EL (cell line): ENCODE measurements at places on chromosomes 7 and 10.

DNA sequence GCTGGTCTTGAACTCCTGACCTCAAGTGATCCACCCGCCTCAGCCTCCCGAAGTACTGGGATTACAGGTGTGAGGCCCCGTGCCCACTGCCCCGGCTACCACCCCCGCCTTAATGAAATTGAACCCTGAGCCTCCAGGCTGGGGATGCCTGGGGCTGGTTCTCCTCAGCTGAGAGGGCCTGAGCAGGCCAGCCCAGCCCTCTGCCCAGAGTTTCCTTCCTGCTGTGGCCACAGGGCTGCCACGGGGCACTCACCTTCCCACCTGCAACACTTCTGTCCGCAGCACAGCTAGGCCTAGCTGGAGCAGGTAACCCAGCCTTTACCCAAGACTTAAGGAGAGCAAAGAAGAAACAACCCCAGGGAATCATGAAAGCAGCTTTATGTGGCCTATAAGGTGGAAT, 78.1 kb upstream of the ANLN start:
- no peak for DNase-seq

DNA sequence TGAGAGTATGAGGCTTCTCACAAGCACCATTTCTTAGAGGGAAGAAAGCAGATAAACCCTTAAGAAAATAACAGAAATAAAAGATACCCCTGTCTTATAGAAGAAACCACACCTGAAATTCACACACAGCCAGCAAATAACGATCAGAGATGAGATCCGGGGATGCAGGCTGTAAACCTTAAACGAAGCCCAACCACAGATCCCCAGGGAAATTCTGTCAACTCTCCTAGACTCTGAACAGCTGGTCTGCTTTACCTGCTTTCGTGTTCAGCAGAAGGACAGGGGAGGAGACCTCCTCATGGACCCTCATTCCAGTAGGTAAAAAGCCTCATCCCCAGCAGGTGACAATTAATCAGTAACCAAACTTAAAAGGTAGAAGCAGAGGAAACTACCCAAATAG, 45.0 kb downstream of the VOPP1 start:
- DNase-seq = no peak

DNA sequence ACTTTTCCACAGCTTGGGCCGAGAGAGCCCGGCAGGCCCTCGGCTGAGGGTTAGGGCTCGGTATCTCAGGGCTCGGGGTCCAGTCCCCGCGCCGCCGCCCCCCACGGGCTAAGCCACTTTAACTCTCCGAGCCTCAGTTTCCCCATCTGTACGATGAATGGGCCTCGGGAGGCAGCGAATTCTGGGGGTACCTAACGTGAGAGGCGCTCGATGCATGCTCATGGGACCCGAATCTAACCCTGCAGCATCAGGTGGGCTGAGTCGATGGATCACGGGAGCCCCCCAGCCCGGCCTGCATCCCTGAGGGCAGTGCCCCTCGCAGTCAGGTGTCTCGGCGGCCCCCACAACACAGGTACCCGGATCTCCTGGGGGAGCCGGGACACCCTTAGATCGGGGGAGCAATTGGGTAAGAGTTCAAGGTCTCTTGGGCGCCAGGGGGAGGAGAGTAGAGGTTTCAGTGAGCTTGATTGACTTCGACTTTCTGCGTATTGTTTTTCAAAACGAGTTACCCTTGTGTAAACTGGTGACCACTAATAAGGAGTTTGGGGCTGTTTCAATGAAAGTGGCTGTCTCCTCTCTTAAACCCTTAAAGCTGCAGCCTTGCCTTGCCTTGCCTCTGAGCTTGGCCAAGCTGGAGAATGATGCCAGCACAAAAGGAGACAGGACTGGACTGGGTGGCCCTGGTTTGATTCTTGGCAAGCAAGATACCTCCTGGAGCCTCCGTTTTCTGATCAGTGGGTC, 631 bp downstream of the POR start:
- peak; percentile 29 for DNase-seq

GRCh38 chr7:155840262-155840885, 28.1 kb upstream of the SHH start:
- DNase-seq = no peak

- DNase-seq = no peak
These were observed 121.6 kb downstream of the HECW1 start for GRCh38 chr7:43234073-43234472.

DNA sequence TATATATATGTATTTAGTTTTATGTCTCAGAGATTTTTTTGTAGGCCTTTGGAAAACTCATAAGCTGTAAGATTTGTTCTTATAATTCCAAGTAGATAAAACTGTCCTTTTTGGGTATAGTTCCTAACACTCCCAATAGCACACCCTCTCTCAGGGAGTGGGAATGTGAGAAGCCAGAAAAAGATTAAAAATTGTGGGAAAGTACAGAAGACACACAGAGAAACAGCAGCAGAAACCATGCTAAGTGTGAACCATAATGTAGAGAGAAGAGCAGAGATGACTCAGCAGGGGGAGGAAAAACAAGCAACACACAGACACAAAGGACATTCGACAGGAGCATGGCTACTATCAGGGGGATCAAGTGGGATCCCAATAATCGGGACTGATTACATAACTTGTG, 401.6 kb downstream of the MAGI2 start:
- no peak for DNase-seq

- no peak for DNase-seq
These were observed 13.0 kb upstream of the NDUFA5 start for GRCh38 chr7:123570390-123571182.

DNA sequence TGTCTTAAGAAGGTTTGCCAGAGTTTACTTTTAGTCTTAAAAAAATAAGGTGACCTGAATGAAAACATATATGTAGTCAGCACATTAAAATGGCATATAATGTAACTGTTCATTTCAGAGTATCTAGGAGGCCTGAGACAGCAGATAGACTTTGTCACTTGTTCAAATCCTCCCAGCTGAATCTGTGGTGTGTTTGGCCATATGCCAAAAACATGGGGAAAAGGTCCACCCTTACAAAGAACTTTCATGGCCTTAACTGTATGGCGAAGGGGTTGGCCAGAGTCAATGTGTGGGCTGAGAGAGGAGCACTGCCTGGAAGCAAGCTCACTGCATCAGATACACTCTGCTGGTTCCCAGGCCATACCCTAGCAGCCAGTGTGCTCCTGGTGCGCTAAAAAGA, 113.7 kb downstream of the ALOX5 start:
- DNase-seq = no peak

GRCh38 chr10:87850742-87851205, 12.6 kb downstream of the KLLN start:
- DNase-seq = peak; percentile 58

DNA sequence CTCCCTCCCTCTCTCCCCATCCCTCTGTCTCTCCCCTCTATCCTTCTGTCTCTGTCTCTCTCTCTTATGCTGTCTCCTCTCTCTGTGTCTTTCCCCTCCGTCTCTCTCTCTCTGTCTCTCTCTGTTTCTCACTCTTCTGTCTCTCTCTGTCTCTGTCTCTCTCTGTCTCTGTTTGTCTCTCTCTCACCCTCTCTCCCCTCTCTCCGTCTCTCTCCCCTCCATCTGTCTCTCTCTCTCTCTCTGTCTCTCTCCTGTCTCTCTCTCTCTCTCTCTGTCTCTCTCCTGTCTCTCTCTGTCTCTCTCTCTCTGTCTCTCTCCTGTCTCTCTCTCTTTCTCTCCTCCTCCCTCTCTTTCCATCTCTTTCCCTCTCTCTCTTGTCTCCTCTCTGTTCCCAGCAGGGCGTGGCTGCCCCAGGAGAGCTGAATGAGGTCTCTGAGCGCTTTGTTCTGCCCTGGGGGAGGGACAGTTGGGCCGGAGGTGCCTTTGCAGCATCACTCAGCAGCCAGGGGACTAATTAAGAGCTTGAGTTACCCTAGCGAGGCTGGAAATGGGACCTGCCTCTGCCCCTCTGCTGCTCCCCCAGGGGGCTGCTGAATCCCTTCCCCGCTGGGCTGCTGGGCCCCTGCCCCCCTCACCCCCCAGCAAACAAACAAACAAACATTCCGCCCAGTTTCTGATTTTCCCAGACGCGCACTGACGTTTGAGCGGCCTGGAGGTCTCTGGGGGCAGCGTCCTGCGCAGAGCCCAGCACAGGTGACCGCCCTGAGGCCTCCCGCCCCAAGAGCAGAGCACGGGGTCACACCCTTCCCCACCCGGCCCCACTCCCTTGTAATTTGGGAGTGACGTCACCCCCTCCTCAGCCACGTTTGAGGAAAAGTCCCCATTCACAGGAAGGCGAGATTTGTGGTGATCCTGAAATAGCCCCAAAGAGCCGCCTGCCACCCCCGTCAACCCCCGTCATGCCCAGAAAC, 68.1 kb downstream of the PDGFA start:
- DNase-seq = no peak

GRCh38 chr10:106978756-106979155, 185.8 kb downstream of the SORCS1 start:
- DNase-seq = no peak

DNA sequence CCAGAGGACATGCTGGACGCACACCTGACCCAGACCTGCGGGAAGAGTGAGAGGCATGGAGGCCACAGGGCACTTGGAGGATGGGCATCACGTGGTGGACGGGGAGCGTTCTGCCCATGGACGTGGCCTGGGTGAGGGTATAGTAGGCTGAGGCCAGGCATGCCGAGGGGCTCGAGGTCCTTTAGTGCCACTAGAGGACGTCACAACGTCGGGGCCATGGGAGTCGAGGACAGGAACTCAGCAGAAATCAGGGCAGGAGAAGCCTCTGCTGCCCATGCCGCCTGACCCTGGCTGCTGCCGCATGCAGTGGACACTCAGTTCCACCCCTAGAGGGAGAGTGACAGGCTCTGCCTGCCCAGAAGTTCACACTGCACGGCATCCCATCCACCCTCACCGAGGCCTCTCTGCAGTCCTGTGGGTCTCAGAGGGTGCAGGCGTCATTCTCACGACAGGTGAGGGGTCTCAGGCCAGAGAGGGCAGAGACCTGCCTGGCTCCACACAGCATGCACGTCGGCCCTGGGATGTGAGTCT, 198.7 kb downstream of the ADARB2 start:
- DNase-seq = no peak

- no peak for DNase-seq
These were observed 67.6 kb downstream of the PAX2 start for GRCh38 chr10:100812978-100813377.

GRCh38 chr10:120688928-120689327, 162.2 kb upstream of the WDR11 start:
- no peak for DNase-seq

GRCh38 chr10:77371848-77372799, 265.5 kb downstream of the KCNMA1 start:
- DNase-seq = no peak

GRCh38 chr10:87861566-87861952, 1.8 kb downstream of the KLLN start:
- DNase-seq = peak; percentile 89

- no peak for DNase-seq
These were observed 1.3 kb downstream of the THSD7A start for GRCh38 chr7:11830582-11831155.

DNA sequence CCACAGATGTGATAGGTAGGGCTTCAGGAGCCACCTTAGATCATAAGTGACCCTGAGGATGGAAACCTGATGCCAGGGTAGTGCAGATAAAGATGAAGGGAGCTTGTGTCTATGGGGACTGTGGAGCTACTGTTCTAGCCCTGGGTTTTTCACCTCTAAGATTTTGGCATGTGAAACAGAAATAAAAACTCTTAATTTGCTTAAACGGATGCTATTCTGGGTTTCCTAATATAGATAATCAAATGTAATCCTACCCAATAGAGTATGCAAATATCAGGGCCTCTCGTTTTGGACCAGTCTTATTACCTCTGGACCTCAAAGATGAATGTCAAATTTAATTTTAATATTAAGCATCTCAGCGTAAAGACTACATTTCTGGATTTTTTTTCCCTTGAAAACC, 49.3 kb downstream of the ABCB4 start:
- DNase-seq = no peak

GRCh38 chr7:155598810-155599210, 45.7 kb upstream of the RBM33 start:
- peak; percentile 62 for DNase-seq

- no peak for DNase-seq
These were observed 2.8 kb upstream of the CYP3A4 start for GRCh38 chr7:99786726-99787335.
